ENCODE measurements at places on chromosomes 3 and 15.

- no peak for DNase-seq
These were observed 135.4 kb downstream of the FBLN2 start for GRCh38 chr3:13684350-13684749.

GRCh38 chr3:63538919-63539318 is 113.6 kb upstream of the SNTN start:
- DNase-seq = no peak

- DNase-seq = no peak
These were observed 87.3 kb downstream of the PEX5L start for GRCh38 chr3:179949412-179949811.

DNA sequence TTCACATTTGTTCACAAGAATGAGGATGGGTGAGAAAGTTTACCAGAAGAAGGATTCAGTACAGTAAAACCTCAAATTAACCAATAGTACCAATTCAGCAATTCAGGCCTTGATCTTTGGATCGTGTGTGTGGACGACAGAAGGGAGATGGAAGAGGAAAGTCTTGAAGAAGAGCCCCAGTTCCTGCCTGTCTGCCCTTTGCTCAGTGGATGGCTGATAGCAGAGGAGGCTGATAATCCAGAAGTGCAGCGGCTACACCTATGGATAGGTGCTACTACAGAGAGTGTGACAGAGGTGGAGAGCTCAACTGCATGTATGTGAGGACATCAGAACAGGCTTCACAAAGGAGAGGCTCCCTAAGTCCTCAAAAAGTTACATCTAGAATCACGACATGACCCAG is 29.2 kb upstream of the PLXND1 start:
- no peak for DNase-seq
